ENCODE measurements at places on chromosomes 7 and 10.
A peak's percentile ranks its signal among the peaks of the same experiment; 100 is the strongest.

GRCh38 chr7:92615861-92616260 is 25.7 kb upstream of the FAM133B start:
- no peak for DNase-seq

DNA sequence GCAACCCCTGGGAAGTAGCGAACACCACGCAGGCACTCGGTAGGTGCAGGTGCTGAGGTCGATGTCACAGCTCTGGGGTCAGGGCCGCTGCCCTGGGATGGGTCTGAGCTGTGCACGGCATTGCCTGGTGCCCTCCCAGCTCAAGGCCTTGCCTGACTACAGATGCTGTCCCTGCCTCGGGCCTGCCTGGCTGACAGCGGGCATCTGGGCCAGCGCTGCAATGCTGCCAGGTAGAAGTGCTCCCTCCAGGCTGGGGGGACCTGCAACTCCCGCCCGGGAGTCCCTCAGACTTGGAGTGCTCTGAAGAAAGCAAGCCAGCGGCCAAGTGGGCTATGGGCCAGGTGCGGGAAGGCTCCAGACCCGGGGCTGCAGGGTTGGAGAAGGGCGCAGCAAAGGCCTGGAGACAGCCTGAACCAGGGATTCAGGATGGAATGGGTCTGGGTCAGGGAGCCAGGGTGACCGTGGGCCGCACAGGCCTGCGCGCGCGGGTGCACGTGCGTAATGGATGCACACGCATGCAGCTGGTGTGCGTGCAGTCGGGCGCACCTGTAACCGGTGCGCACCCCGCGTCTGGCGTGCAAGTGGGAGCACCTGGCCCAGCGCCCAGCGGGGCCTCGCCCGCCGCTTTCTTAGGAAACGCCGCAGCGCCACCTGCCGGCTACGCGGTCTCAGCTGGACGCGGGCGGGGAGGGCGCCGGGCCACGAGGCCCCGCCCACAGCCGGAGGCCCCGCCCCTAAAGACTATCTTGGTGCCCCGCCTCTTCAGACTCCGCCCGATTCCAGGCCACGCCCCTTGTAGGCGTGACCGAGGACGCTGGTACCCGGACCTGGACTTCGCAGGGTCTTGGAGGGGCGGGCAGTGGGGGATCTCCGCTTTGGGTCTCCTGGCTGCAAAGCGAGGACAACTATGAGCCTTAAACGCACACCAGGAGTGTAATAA is 46.7 kb downstream of the MICALL2 start:
- peak; percentile 84 for DNase-seq

GRCh38 chr10:43218206-43218950 is 48.5 kb downstream of the RASGEF1A start:
- DNase-seq = no peak

GRCh38 chr10:67837541-67838314 is at the start of gene DNAJC12:
Gene DNAJC12, minus strand, starts transcription at chr10:67838188. Its CDS starts 177 bp downstream, at chr10:67838011.
- peak; percentile 12 for DNase-seq

DNA sequence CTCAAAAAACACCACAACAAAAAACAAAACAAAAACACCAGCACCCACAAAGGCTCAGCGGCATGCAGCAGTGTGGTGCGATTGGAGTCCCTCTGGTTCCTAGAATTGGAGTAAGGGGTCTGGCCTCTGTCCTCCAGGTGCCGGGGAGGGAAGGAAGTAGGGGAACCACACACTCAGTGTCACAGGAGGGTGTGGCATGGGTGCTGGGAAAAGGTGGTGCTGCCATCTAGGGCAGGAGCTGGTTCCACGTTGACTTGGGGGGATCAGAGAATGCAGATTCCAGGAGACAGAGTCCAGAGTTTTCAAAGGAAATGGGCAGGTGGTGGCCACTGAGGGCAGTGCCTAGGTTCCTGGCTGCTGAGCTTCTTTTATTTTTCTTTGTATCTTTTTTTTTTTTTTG is 19.8 kb upstream of the WIPI2 start:
- no peak for DNase-seq

GRCh38 chr7:1937252-1937605 is 267.2 kb downstream of the ELFN1 start:
- DNase-seq = no peak

DNA sequence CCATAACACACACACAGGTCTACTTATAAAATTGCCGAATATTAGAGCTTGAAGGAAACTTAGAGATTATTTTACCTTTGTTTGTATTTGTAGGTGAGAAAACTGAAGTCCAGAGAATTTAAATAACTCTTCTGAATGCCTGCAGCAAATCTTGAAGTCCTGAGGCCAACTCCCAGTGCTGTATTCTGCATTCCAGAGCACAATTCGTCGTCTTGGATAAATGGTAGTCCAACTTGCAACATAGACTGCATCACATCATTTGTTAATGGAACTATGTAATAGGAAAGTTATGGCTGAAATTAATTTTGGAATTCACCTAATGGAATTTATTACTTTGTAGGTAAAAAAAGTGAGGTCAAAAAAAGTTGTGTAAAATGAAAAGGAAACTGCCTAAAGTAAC is 37.3 kb upstream of the SEMA3D start:
- DNase-seq = no peak

DNA sequence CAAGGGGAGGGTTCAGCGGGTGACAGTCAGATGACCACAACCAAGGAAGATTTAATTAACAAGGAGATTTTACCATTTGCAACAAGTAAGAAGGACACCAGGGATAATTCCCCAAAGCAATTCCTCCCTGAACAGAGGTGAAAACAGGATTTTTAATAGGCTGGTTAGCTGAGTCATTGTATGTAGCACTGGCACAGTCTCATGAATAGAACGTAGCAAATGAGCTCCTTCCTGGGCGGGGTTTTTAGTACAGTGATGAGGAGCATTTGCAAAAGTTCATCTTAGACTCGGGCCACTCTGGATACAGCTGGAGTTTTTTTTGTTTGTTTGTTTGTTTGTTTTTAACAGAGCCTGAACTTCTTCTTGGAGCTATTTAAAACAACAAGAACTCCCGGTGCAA is 39.0 kb downstream of the TAC1 start:
- no peak for DNase-seq

GRCh38 chr10:64286533-64286932 is 765.3 kb downstream of the REEP3 start:
- no peak for DNase-seq

DNA sequence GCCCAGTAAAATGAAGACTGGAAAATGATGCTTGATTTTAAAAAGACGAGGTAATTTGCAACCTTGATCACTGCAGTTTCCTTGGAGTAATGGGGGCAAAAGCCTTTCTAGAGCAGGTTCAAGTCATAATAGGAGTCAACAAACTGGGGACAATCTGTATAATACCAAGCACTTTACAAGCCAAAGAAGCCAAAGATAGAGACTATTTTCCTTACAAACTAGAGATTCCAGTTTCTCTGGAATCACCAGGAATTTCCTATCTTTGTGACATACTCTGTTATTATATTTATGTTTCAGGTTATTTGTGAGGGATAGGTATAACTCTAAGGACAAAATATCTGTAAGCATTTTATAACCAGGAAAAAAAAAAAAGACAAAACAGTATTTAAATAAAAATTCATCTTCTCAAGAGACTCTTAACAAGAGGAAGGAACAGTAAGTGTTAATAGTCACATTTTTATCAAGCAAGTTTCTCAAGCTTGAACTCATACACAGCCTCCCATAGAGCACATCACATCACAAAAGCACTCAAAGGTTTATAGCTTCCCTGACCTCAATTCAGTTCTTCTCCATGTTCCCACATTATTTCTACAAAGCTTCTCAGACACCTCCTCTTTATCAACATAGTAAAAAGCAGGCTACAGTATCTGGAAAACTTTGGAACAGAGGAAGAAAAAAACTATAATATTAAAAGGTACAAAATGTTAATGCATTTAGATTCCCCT is 18.9 kb downstream of the JMJD1C start:
- no peak for DNase-seq
